Kasumi-1 (cell line): ENCODE measurements at places on chromosomes 11 and 22.

DNA sequence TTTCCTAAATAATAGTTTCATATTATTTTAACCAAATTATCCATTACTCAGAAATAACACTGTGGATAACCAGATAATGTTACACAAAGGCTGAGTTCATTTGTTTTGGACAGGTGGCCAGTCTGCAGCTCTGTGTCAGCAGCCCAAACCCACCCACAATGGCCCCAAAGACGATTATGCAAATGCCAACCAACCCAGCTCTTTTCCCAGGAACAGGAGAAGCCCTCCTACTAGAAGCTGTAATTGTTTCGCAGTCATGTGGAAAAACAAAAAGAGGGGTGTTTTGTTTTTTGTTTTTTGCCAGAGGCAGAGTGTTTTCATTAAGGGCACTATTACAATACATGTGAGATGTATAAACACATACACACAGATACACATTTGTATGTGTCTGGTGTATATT is 102.1 kb downstream of the FCHSD2 start:
- DNase-seq, result no peak

DNA sequence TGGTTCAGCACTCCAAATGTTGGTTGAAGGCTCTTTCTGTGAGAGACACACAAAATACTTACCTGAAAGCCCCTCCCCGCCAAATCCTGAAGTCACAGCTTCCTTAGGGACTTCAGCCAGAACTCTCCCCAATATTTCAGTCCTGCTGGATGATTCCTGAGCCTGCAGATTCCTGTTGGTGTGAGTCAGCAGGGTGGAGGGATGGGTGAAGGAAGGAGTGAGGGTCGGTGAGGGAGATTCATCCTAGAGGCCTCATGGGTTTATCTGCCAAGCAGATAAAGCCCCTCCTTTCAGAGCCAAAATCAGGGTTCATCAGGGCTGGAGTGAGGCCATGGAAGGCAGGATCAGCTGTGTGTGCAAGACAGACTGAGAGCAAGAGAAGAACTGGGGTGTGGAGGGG is 37.9 kb downstream of the SMIM38 start:
- DNase-seq, result no peak

DNA sequence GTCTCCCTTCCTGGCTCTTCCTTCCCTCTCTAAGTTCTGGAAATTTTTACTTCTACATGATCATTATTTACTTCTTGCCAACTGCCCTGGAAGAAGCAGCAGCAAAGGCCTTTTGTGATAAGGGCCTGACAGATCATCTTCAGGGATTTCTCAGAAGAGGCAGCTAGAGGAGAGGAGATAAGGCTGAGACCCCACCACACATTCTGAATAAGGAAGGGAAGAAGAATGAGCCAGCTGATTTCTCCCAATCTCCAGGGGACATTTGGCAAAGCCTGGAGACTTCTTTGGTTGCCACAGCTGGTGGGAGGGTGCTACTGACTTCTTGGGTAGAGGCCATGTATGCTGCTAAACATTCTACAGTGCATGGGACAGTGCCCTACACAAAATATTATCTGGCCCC is 122.4 kb upstream of the OR9Q1 start:
- DNase-seq, result no peak

- no peak for DNase-seq
Observed at GRCh38 chr11:69531717-69532088, 50.2 kb downstream of the LINC01488 start.

DNA sequence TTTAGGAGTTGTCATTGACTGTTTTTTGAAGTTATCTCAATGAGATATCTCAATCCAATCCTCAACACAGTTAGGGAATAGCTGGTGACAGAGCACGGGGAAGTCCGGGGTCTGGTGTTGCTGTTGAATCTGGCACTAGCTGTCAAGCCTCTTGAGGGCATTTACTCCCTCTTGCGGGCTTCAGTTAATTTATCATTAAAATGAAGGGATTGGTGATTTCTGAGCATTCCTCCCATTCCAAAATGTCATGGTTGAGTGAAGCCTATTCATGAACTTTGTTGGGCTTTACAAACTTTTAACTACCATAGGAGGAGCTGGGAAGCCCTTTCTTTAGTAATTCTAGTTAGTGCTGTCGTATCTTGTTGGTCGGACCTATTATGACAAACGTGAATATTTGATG is 40.2 kb downstream of the UVRAG start:
- no peak for DNase-seq

- no peak for DNase-seq
Observed at GRCh38 chr11:123457187-123457770, 27.2 kb downstream of the GRAMD1B start.

DNA sequence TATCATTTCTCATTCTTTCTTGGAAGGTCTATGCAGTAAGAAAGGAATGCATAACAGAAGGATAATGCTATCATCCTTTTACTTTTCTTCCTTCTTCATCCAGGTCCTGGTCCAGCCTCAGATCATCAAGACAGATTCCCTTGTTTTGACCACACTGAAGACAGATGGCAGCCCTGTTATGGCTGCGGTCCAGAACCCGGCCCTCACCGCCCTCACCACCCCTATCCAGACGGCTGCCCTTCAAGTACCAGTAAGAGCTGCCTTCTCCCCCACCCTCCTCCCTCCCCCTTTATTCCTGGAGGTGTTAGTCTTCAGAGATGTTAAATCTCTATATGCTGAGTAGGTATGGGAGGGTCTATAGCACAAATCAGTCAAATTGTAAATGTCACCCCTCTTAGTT is 37.9 kb downstream of the SREBF2 start:
- no peak for DNase-seq

DNA sequence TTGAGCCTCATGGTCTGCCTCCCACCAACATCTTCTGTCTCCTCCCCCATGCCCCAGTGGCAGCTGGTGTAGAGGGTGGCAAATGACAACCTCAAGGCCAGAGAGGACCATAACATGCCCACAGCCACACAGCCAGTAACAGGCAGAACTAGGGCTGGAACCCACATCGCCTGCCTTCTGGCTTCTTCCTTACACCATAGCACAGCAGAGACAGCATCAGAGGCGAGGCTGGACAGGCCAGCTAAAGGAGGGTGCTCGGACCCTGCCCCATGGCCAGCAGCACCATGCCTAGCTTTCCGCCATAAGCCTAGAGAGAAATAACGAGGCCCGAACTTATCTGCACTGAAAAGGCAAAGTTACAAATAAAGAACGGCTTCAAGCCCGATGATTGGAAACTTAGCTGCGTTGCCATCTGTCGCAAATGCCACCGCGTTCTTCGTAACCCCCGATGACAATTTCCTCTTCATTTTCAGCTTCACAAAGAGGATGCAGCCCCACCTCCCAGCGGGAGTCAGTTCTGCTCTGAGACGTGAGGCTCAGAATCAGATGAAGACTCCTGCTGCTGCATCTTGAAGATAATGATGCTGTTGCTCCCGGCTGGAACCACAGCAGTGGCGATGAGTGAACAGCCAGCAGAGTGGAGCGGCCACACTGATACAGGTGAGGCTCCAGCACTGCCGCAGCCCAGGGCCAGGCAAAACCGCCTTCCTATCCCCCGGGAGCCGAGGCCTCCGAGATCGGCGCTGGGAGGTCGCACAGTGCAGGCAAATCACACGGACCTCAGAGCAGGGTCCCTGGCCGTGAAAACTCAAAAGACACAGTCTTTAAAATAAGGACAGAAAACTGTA is 73.8 kb upstream of the RTL6 start:
- no peak for DNase-seq
